ENCODE measurements at places on chromosomes 13 and 19.
A peak's percentile ranks its signal among the peaks of the same experiment; 100 is the strongest.

DNA sequence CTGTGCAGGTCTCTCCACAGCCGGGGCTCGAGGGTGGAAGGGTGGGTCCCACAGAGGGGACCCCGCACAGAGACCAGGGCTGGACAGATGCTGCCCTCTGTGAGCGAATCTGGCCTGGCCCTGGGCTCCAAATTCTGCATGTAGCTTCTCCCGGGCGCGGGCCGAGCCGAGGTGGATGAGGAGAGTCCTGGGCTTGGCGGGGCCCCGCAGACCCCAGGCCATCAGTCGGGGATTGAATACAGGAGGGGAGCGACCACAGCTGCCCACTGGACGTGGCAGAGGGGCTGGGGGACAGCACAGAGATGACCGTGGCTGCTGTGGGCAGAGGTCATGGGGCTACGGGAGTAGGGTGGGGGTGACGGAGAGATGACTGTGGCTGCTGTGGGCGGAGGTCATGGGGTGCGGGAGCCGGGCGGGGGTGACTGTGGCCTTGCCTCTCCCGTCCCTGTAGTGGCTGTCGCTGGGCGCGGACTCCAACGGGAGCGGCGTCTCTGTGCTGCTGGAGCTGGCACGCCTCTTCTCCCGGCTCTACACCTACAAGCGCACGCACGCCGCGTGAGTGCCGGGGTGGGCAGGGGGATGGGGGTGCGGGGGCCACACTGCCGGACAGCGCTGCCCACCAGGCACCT is 15.5 kb downstream of the NCLN start:
- no peak for DNase-seq
- no peak overlapping the region for H3K27ac ChIP-seq
- no peaks in the 10 kb centered on the region for H3K36me3 ChIP-seq
- no peaks in the 10 kb centered on the region for H3K4me1 ChIP-seq

DNA sequence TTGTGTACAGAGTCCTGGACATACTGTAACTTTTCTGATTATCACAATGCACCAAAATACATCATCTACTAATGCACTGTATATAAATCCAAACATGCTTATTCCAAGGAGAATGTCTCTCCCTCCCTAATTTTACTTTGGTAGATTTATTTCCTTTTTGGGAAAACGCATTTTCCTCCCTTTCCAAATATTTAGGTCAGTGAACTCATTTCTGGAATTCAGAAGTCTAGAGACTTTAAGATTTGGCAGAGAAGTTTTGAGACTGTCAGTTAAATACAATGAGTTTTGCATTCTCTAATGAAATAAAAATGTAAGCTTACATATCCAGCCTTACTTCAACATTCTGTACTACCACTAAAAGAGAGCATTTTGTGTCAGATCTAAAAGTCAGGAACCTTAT is 165.8 kb upstream of the EDNRB start:
- H3K4me3 ChIP-seq, result no peak overlapping the region
- H3K27me3 ChIP-seq, result no peaks in the 10 kb centered on the region
- H3K36me3 ChIP-seq, result no peaks in the 10 kb centered on the region
- no peaks in the 10 kb centered on the region for H3K4me1 ChIP-seq
- DNase-seq, result no peak

DNA sequence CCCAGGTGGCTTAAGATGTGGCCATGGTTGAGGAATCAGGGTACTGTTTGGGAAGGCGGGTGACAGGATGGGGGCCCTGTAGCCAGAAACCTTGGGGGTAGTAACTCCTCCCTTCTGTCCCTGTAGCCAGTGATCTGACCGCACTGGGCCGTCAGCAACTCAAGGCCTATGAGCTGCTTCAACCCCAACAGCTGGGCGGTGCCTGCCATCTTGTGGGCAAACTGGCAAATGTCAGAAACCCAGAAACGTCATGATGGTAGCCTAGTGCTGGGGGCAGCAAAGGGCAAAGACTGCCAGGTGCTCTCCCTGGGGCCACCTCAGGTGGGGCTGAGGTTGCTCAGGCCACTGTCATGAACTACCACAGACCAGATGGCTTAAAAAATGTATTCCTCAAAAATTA is 3.5 kb downstream of the COPE start:
- DNase-seq, result no peak
- peaks cover 46% of the 10 kb centered on the region for H3K4me1 ChIP-seq
- H3K27ac ChIP-seq, result no peak overlapping the region
- H3K27me3 ChIP-seq, result no peaks in the 10 kb centered on the region
- peaks cover 14% of the 10 kb centered on the region for H3K36me3 ChIP-seq

GRCh38 chr13:52892925-52893324 is 44.5 kb upstream of the PCDH8 start:
- no peak overlapping the region for H3K27ac ChIP-seq
- H3K4me3 ChIP-seq, result no peak overlapping the region
- no peaks in the 10 kb centered on the region for H3K4me1 ChIP-seq

DNA sequence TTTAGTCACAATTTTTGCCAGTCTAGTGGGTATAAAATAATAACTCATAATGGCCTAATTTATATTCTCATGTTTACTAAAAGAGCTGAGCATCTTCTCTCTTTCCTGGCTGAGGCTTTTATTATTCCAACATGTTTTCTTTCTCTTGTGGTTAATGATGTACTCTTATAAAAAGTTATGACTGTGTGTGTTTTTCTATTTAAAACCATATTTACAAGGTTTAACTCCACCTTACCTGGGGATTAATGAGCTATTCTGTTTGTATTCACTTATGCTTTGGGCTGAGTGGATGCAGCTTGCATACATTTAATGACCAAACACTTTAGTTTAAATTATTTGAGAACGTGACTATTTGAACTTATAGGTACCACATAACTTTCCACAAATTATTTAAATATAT is 1365.7 kb upstream of the SLC10A2 start:
- H3K36me3 ChIP-seq, result no peaks in the 10 kb centered on the region
- H3K4me1 ChIP-seq, result no peaks in the 10 kb centered on the region
- DNase-seq, result no peak

DNA sequence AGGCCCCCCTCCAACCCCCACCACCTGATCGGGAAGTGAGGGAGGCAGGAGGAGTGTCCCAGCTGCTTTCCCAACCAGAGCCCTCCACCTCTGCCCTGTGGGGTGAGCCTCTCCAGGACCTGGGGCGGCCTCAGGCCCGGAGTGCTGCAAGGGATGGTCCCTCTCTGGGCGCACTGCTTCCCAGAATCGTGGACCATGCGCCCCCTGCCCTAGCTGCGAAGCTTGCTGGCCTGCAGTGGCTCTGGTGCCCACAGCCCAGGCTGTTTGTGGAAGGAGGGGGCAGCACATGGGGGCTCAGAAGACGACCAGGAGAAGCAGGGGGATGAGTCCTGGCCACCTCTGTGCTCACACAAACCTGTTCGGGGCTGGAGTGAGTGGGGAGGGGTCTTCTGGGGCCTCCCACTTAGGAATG is 33.6 kb downstream of the CEBPG start:
- no peak overlapping the region for H3K4me3 ChIP-seq
- no peaks in the 10 kb centered on the region for H3K27me3 ChIP-seq
- H3K36me3 ChIP-seq, result no peaks in the 10 kb centered on the region

DNA sequence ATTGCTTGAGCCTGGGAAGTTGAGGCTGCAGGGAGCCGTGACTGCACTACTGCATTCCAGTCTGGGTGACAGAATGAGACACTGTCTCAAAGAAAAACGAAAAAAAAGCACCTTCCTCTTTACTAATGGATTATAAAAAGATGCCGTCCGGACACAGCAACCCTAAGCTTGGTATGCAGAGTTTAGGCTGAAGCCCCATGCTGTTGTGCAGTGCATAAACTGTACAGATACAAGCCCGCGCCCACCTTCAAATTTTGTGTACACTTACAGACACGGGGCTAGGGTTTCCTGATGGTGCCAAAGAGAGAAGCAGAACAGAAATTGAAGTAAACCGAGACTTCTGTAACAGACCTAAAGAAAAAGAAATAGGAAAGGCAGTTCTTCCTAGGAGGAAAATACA is 9.0 kb downstream of the LPAR6 start:
- no peak overlapping the region for H3K4me3 ChIP-seq
- no peaks in the 10 kb centered on the region for H3K36me3 ChIP-seq
- H3K27ac ChIP-seq, result no peak overlapping the region
- H3K4me1 ChIP-seq, result peaks cover 96% of the 10 kb centered on the region

GRCh38 chr19:48319647-48320541 is 5.5 kb upstream of the EMP3 start:
- peak overlapping the region; percentile 100 for H3K27ac ChIP-seq
- H3K4me1 ChIP-seq, result peaks cover 46% of the 10 kb centered on the region
- peak; percentile 63 for DNase-seq

DNA sequence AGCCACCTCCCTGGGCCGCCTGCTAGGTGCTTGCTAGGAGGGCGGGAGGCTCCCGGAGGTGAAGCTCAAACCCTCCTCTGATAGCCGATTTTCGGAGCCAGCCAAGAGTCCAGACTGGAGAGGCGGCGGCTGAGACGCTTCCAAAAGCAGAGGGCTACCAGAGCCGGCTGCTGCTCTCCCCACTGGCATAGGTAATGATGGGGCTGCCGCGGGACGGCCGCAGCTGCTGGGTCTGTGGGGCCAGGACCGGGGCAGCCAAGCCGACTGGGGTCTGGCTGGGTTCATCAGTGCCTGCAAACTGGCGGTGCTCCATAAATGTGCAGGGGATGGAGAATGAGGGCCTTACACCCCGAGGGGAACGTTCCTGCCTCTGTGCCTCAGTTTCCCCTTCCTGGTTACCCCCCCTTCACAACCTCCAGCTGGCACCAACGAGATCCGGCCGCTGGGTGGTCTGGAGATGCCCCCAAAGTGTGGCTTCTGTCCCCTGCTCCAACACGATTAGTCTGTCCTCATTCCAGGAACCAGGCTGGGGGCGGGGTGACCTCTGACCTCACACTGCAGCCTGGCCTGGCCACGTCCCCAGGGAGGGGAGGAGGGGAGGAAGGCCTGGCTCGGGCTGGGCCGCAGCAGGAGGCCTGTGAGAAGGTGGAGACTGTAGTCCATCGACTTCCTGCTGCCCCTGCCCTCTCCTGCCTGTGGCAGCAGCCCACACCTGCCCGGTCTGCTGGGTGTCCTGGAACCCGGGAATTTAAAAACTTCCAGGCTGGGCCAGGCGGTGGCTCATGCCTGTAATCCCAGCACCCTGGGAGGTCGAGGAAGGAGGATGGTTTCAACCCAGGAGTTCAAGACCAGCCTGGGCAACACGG is 3.8 kb upstream of the WDR18 start:
- H3K4me3 ChIP-seq, result no peak overlapping the region
- DNase-seq, result no peak
- H3K4me1 ChIP-seq, result peaks cover 21% of the 10 kb centered on the region

DNA sequence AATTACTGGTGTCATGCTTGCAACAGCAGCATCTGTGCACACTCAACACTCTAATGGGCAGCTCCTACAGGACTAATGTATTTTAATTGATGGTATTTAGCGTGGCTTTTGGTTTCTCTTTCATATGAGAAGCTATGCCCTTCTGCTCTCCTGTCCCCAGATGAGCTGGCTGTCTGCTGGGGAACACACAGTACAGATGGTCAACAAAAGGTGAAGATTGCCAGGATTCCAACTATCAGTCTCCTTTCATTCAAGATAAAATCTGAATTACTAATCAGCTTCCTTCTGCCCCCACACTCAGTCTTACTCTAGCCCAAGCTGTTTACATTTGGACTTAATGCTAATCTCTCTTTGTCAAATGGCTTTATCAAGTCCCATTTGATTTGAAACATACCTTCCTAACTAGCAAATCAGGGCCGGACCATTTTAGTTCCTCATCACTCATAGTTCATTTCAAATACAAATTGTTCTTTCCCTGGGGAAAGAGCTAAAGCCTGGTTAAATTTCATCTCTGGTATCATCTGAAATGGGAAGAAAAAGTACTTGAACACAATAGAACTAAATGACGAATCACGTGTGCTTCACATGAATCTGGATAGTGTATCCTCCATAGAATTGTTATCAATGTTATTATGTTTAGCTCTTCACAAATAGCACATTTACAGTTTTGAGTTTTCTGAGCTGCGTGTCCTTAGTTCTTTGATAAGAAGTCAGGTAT is 988.0 kb downstream of the PCDH17 start:
- no peak overlapping the region for H3K4me3 ChIP-seq
- no peak overlapping the region for H3K27ac ChIP-seq
- no peaks in the 10 kb centered on the region for H3K27me3 ChIP-seq
- H3K4me1 ChIP-seq, result no peaks in the 10 kb centered on the region
- H3K36me3 ChIP-seq, result no peaks in the 10 kb centered on the region

DNA sequence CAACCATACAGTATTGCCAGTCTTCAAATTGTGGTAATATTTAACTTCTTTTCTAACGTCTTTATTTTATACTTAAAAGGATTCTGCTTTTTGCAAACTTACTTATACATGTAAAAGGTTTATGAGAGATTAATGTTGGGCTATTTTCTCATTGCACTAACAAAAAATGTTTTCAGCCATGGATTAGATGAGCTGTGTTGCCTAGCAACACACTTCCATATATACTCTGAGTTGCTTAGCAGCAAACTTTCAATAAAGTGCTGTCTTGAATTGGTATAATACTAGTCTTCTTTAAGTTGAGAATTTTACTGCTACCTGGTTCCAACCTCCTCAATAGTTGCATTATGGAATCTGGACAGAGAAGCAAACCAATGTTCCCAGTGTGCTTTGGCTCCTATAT is 777.4 kb upstream of the PCDH9 start:
- no peak overlapping the region for H3K4me3 ChIP-seq
- no peaks in the 10 kb centered on the region for H3K27me3 ChIP-seq
- H3K27ac ChIP-seq, result no peak overlapping the region
- H3K4me1 ChIP-seq, result no peaks in the 10 kb centered on the region

GRCh38 chr13:22596171-22596863 is 584.5 kb upstream of the SGCG start:
- no peaks in the 10 kb centered on the region for H3K4me1 ChIP-seq
- no peak for DNase-seq
- H3K27ac ChIP-seq, result no peak overlapping the region

DNA sequence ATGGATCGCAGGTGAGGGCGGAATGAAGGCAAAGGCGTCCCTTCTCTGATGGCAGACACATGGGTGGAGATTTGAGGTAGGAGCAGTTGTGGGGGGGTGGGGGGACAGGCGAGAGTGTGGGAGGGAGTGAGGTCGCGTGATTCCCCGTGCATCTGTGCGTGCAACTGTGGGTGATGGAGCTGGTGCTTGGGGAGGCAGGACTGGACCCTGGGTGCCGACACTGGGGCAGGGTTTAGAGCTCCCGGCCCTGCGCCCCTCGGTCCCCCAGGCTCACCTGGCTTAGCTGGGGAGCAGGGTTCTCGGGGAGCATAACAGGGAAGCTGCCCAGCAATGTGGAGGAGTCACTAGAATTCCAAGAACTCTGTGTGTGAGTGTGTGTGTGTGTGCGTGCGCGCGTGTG is 3.4 kb downstream of the TMPRSS9 start:
- H3K27me3 ChIP-seq, result no peaks in the 10 kb centered on the region
- H3K36me3 ChIP-seq, result no peaks in the 10 kb centered on the region
- DNase-seq, result no peak
- H3K4me3 ChIP-seq, result no peak overlapping the region
- H3K4me1 ChIP-seq, result no peaks in the 10 kb centered on the region

GRCh38 chr19:3977242-3978143 is 6.6 kb upstream of the DAPK3 start:
- peaks cover 70% of the 10 kb centered on the region for H3K36me3 ChIP-seq
- H3K4me1 ChIP-seq, result peaks cover 10% of the 10 kb centered on the region
